HT1080 (cell line): ENCODE measurements at places on chromosomes 2 and 18. TPM values are rescaled to one million over a fixed set of nuclear protein-coding genes. Genes with fewer than 3 reads are reported as not detected.

Gene UGT1A8
- total RNA-seq: not detected in 2 replicates

GRCh38 chr2:49053156-49053555 lies 101.2 kb downstream of the FSHR start:
- no peak for DNase-seq

Gene DOK6
- 0.07 and 0.18 TPM in 2 replicates for total RNA-seq

- DNase-seq: no peak
Observed at GRCh38 chr2:20551260-20551944, 99.5 kb downstream of the HS1BP3 start.

- no peak for DNase-seq
Observed at GRCh38 chr2:1626271-1626681, 118.0 kb downstream of the PXDN start.
